Muscle of arm (tissue), 14 donors: ENCODE measurements at places on chromosomes 12 and 14. TPM values are rescaled to one million over a fixed set of nuclear protein-coding genes. Genes with fewer than 3 reads are reported as not detected.
A peak's percentile ranks its signal among the peaks of the same experiment; 100 is the strongest.

DNA sequence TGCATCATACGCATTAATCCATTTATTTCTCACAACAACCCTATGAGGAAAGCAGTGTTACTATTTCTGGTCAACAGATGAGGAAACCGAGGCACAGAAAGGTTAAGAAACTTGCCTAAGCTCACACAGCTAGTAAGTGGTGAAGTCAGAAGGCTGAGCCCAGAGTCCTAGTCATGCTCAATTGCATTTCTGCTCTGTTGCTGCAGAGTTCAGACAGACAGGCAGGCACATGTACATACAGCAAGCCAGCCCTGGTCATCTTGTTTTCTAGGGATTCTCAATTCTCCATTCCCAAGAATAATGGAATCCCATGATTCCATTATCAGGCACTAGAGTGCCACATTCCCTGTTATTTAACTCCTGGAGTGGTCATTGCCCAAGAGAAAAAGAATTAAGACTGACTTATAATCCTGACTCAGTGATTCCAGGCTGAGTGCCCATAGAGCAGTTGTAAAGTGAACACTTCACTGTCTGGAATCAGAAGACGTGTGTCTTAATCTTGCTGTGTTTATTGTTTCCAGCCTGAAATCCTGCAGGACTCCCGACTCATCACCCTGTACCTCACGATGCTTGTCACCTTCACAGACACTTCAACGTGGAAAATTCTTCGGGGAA is 10.7 kb downstream of the UBE3B start:
- DNase-seq = no peak

DNA sequence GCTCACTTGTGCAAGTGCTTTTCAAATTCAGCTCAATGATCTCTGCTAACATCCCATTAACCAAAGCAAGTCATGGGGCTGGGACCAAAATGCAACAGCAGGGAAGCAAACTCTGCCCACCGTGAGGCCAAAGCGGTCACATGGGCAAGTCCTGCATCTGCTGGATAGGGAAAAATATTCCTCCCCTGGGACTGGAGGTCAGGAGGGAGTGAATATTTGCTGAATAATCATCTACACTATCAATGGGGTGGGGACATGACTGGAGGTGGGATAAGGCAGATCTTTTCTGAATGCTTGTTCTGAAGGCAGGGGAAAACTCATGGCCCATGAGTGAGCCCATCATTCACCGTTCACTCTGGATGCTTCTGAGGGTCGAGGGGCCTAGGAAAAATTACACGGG is 45.1 kb upstream of the VRK1 start:
- DNase-seq = no peak

DNA sequence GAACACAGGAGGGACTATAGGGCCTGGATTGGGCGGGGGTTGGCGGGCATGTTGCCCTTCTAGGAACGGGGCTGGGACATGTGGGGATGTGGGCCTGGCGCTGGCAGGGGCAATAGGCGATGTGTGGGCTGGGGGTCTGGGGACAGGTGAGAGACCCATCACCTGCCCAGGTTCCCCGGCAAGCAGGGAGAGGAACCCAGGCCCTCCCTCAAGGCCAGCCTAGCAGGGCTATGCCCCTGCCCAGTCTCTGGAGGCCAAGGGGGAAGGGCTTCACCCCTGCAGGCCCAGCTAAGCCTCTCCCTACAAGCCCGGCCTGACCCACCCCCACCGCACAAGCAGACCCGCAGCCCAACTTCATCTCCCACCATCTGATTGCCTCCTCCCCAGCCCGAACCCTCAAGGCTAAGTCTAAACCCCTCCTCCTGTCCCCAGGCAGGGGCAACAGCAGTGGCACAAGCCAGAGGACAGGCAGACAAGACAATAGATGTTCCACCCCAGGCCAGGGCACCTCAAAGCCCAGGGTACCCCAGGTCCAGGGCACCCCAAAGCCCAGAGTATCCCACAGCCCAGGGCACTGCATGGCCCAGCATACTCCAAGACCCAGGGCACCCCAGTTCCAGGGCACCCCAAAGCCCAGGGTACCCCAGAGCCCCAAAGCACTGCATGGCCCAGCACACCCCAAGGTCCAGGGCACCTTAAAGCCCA is 6.5 kb downstream of the JAG2 start:
- DNase-seq = no peak

DNA sequence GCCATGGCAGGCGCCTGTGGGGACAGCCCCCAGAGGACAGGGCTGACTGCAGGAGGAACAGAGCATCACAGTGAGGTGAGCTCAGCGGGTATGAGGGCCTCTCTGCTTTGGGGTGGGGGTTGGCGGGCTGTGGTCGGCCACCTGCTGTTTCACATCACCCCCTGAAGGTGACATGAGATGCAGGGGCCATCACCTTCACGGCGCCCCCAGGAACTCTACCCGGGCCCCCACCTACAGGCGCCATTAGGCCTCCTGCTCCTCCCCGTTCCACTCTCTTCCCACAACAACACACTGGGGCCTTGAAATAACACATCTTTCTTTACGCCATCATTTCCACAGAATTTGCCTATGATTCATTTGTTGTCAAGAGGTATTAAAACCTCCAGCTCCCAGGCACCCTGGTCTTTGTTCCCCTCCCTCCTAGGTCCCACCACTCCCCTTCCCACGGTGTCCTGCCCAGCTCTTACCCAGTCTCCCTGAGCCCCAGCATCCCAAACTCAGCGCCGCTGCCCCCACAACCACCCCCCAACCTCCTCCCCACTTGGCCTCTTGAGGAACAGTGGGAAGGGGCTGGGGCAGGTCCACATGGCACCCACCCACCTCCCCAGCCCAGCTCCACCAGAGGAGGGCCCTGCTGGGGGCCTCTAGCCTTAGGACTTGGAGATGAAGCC is 12.7 kb upstream of the HDAC7 start:
- no peak for DNase-seq

DNA sequence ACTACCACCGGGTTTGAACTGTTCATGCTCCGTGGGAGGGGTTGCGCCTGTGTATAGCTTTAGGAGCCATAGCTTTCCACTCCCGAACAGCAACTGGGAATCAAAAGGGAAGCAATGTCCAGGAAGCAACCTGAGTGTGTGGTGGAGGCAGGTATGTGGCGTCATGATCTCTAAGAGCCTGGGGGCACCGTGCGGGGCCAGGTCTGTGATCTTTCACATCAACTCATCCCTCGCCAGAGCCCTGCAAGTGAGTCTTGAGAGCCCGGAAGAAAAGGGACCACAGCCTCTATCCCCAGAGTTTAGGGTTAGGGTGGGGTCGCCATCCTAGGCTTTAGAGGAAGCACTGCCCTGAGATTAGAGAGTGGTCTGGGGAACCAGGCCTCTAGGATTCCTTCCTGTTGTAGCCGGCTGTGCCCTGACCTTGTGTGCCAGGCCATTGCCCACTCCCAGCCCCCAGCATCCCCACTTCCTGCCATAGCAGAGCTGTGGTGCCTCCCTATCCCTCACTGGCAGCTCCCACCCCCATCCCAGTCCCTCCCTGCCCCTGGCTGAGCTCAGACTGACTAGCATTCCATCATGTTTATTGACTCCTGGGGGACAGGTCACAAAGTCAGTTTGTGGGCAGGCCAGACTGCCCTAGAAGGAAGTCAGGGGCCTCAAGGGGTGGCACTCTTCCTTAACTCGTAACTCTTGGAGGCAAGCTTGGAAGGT is 745 bp upstream of the ADCY4 start:
- no peak for DNase-seq

GRCh38 chr12:98022961-98023360 is 492.4 kb upstream of the TMPO start:
- no peak for DNase-seq

GRCh38 chr14:78950649-78951048 is 780.5 kb downstream of the NRXN3 start:
- DNase-seq = no peak

GRCh38 chr12:45268672-45269411 is 52.9 kb downstream of the ANO6 start:
- peak; percentile 69 for DNase-seq

GRCh38 chr12:15662983-15663659 is 126.1 kb downstream of the EPS8 start:
- no peak for DNase-seq

- no peak for DNase-seq
Observed at GRCh38 chr14:100283984-100284881, 22.0 kb downstream of the SLC25A29 start.

GRCh38 chr12:55729819-55730818 is 1.3 kb upstream of the CD63 start:
- no peak for DNase-seq

GRCh38 chr12:26773313-26774104 is 59.5 kb downstream of the ITPR2 start:
- DNase-seq = no peak

- no peak for DNase-seq
Observed at GRCh38 chr12:68970306-68970705, 37.3 kb upstream of the CPM start.

GRCh38 chr14:72644758-72645489 is 249.0 kb downstream of the DPF3 start:
- no peak for DNase-seq

DNA sequence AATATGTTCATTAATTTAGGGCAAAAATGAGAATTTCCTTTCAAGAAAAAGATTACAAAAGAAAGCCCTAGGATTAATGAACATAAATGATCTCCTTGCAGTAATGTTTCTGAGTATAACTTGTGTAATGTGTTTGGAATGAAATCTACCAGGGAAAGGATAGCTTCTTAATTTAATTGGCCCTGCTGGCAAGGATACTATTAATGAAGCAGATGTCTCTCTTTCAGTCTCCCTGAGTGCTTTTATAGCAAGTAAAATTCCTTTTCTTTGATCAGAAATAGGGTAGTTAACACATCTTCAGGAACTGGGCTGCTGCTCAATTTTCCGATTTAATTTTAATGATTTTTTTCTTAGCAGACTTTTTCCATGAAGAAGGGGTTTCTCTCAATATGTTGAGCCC is 379.4 kb upstream of the PDE3A start:
- no peak for DNase-seq

DNA sequence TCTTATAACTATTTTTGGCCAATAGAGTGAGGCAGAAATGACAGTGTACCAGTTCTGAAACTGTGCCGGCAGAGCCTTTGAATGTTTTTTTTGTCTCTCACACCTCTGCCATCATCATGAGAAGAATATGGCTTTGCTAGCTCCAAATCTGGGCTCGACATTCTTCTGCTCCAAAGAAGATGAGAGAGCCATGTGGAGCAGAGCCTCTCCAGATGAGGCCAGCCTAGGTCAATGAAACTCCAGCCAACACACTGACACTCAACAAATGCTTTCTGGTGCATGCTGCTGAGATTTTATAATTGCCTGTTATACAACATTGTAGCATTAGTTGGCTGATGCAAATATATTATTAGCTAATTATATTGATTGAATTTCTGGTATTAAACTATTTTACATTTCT is 154.7 kb downstream of the SLC38A4 start:
- DNase-seq = no peak

Gene NOVA1
- 15.6 TPM for polyA plus RNA-seq

Gene MGP
- polyA plus RNA-seq = 117 TPM

Gene FGF6
- not detected for polyA plus RNA-seq

Gene TNFRSF1A
- polyA plus RNA-seq = 132 TPM

Gene PAPLN
- not detected for polyA plus RNA-seq

Gene VDR
- 0.56 TPM for polyA plus RNA-seq

Gene ST8SIA1
- polyA plus RNA-seq = 8.9 TPM

Gene RTL1
- polyA plus RNA-seq = 22.7 TPM
